ENCODE measurements at places on chromosomes 13 and 19. TPM values are rescaled to one million over a fixed set of nuclear protein-coding genes. Genes with fewer than 3 reads are reported as not detected.

Gene ZNF439
- 0.83 TPM for total RNA-seq

Gene FGF14
- not detected for total RNA-seq

Gene F10
- total RNA-seq: not detected

Gene OR7D2
- not detected for total RNA-seq

Gene RHPN2
- 21.3 TPM for total RNA-seq

DNA sequence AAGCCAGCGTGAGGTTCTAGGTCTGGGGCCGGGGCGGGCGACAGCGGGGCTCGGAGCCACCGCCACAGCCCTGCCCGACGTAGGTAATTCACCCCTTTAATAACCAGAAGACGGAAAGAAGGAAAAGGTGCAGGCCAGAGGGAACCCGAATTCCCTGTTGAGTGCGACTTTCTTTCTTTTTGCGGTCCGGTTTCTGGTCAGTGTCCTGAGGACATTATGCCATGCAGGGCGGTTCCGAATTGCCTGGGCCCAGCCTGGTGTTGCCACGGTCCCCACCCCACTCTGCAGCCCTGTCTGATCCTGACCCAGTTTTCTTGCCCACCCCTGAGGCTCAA, 18.4 kb upstream of the TFDP1 start:
- no peak overlapping the region for H3K4me3 ChIP-seq
- DNase-seq: no peak
- H3K27ac ChIP-seq: no peak overlapping the region

- H3K27ac ChIP-seq: no peak overlapping the region
- H3K27me3 ChIP-seq: peaks cover 10% of the 10 kb centered on the region
- H3K4me3 ChIP-seq: no peak overlapping the region
- no peak for DNase-seq
- no peaks in the 10 kb centered on the region for H3K36me3 ChIP-seq
Observed at GRCh38 chr19:40547836-40548235, 28.8 kb upstream of the SHKBP1 start.

GRCh38 chr13:99007414-99007986, 29.6 kb upstream of the DOCK9 start:
- no peak overlapping the region for H3K4me3 ChIP-seq
- no peak overlapping the region for H3K27ac ChIP-seq
- no peak for DNase-seq
- no peaks in the 10 kb centered on the region for H3K27me3 ChIP-seq
- H3K36me3 ChIP-seq: no peaks in the 10 kb centered on the region

DNA sequence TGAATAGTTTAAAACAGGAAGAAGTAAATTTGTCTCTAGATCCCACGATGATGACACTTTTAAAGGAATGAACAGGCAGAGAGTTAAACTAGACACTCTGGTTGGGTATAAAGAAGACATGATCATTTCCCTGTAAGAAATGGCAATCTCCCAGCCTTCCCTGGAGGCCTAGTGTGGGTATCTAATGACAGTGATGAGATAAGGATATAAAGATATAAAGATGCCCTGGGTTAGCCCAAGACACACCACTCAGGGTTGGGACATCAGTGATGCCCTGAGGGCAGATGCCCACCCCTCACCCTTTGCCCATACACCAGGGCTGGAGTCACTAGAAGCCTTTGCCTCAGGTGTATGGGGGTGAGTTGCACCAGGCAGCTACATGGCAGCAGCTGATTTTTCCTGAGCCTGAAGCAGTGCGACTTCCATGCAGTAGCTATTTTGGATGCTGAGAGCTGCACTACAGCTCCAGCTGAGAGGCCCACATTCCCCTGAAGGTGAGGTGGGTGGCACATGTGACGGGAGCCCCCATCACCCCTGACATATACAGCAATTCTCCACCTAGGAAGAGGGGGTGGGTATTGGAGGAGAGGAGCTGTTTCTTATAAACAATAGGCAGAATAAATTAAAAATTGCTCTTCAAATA, 177.5 kb downstream of the NDFIP2 start:
- no peak overlapping the region for H3K27ac ChIP-seq
- no peaks in the 10 kb centered on the region for H3K36me3 ChIP-seq
- no peaks in the 10 kb centered on the region for H3K4me1 ChIP-seq
- DNase-seq: no peak
- H3K27me3 ChIP-seq: no peaks in the 10 kb centered on the region

- no peak overlapping the region for H3K4me3 ChIP-seq
- H3K4me1 ChIP-seq: peaks cover 7% of the 10 kb centered on the region
- H3K27ac ChIP-seq: no peak overlapping the region
- H3K36me3 ChIP-seq: no peaks in the 10 kb centered on the region
Observed at GRCh38 chr13:44354884-44355283, 18.7 kb upstream of the SERP2 start.

DNA sequence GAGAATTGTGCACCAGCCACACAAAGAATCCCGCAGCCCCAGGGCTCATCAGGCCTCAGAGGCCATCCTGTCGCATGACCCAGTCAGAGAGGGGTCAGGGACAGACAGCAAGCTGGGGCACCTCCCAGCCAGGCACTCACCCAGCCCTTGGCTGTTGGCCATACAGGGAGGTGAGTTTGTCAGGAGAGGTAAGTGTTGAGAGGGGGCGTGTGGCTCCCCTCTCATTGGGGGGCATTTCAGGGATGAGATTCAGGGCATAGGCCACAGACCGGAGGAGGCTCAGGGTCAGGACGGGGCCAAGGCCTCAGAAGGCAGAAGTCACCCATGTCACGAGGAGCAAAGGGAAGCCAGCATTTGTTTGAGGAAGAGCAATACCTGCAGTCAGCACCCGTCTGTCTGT, 37.1 kb downstream of the MYO9B start:
- DNase-seq: no peak
- H3K4me1 ChIP-seq: peaks cover 15% of the 10 kb centered on the region
- H3K4me3 ChIP-seq: no peak overlapping the region

DNA sequence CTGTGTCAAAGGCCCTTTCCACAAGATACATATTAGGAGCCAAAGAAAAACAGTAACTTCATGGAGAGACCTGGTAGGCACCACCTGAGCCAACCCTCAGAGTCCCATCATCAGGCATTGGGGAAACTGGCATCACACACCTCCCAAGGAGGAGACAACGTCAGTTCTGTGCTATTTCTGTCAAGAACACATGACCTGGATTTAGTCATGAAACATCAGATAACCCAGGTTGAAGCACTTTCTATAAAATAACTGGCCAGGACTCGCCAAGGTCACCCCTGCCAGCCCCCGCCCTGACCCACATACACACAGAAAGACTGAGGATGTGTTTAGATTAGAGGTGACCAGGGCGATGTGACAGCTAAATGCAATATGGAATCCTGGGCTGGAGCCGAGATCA, 35.6 kb downstream of the COL4A1 start:
- H3K27ac ChIP-seq: no peak overlapping the region
- H3K4me1 ChIP-seq: no peaks in the 10 kb centered on the region
- H3K4me3 ChIP-seq: no peak overlapping the region
- no peaks in the 10 kb centered on the region for H3K36me3 ChIP-seq
- no peaks in the 10 kb centered on the region for H3K27me3 ChIP-seq

DNA sequence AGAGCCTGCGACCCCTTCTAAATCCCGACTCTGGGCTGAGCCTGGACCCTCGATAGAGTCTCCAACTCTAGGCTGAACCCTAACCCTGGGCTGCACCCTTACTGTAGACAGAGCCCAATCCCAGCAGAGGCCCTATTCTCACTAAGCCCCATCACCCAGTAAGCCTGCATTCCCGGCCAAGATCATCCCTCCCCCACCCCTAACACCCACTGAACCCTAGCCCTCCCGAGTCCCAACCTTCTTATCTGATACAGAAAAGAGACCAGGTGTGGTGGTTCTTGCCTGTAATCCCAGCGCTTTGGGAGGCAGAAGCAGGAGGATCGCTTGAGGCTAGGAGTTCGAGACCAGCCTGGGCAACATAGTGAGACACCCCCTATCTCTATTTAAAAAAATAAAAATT, 2.6 kb upstream of the TNFAIP8L1 start:
- no peaks in the 10 kb centered on the region for H3K36me3 ChIP-seq
- H3K4me1 ChIP-seq: no peaks in the 10 kb centered on the region
- DNase-seq: no peak
- no peak overlapping the region for H3K4me3 ChIP-seq
- no peak overlapping the region for H3K27ac ChIP-seq
- H3K27me3 ChIP-seq: no peaks in the 10 kb centered on the region

GRCh38 chr19:11359421-11359820, 4.2 kb downstream of the PLPPR2 start:
- H3K36me3 ChIP-seq: peaks cover 5% of the 10 kb centered on the region
- no peak overlapping the region for H3K27ac ChIP-seq
- peaks cover 25% of the 10 kb centered on the region for H3K4me1 ChIP-seq
- peak; percentile 61 for DNase-seq
- H3K4me3 ChIP-seq: no peak overlapping the region

GRCh38 chr13:59643906-59644626, 519.7 kb downstream of the DIAPH3 start:
- DNase-seq: no peak
- H3K27me3 ChIP-seq: no peaks in the 10 kb centered on the region
- no peak overlapping the region for H3K4me3 ChIP-seq
- H3K4me1 ChIP-seq: no peaks in the 10 kb centered on the region
- no peaks in the 10 kb centered on the region for H3K36me3 ChIP-seq

GRCh38 chr13:20528452-20528851, 2.8 kb upstream of the CRYL1 start:
- no peaks in the 10 kb centered on the region for H3K27me3 ChIP-seq
- no peak for DNase-seq
- no peaks in the 10 kb centered on the region for H3K36me3 ChIP-seq
- H3K4me1 ChIP-seq: peaks cover 8% of the 10 kb centered on the region
- H3K27ac ChIP-seq: no peak overlapping the region

GRCh38 chr13:27476943-27477703, 26.8 kb upstream of the MTIF3 start:
- H3K4me3 ChIP-seq: peak overlapping the region; percentile 8
- H3K36me3 ChIP-seq: no peaks in the 10 kb centered on the region
- peaks cover 18% of the 10 kb centered on the region for H3K4me1 ChIP-seq
- no peaks in the 10 kb centered on the region for H3K27me3 ChIP-seq

DNA sequence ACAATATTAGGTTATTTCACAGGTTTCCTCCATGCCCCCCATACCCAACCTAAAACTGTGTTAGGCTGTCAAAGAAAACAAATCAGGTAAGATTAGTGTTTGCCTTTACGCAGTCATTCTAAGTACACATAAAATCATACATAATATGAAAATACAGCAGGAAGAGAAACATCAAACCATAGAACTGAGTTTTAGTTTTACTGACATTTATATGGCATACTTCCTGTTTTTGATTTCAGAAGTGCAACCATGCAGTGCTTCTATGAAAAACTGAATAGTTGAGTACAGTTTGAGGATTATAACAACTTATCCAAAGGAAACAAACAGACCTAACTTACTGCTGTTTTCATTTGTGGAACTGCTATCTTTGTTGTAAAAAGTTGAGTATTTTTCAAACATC, 91.3 kb downstream of the KCNRG start:
- peaks cover 22% of the 10 kb centered on the region for H3K36me3 ChIP-seq
- H3K27ac ChIP-seq: no peak overlapping the region
- no peaks in the 10 kb centered on the region for H3K27me3 ChIP-seq
- peaks cover 20% of the 10 kb centered on the region for H3K4me1 ChIP-seq
- H3K4me3 ChIP-seq: no peak overlapping the region
- no peak for DNase-seq

GRCh38 chr19:31064491-31064890, 284.7 kb downstream of the TSHZ3 start:
- H3K27me3 ChIP-seq: peaks cover 39% of the 10 kb centered on the region
- DNase-seq: no peak
- H3K4me1 ChIP-seq: no peaks in the 10 kb centered on the region
- no peak overlapping the region for H3K27ac ChIP-seq

DNA sequence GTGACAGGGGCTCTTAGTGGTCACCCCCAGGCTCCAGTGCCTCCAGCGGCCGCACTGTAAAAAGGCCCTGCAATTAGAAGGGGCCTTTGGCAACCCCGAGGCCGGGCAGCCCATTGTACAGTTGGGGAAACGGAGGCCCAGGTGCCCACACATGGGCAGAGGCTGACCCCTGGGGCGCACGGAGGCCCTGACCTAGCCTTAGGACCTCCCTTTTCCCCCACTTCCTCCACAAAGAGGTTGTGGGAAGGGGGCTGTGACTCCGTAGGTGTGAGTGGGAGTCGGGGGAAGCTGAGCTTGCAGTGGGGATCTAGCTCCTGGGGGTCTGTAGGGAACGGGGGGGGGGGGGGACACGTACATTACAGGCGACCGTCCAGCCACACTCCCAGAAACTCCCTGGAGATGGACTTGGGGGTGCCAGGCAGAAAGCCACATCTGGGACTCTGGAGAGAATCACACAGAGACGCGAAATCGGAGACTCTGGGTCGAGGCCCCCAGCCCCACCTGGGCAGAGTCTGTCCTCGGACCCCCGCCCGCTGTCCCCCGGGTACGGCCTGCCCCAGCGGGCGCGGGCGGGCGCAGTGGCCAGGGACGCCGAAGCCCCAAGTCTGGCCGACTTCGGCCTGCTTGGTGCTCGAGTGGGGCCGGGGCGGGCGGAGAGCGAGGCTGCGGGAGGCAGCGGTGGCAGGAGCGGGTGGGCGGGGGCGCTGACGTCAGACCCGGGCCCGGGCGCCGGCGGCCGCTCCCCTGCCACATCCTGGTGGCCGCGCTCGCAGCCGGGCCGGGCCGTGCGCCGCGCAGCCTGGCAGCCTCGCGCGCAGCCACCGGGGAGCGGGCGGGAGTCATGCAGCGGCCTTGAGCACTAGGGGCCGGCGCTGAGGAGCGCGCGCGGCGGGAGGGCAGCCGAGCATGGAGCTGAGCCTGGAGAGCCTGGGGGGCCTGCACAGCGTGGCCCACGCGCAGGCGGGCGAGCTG, at the start of gene ONECUT3:
Gene ONECUT3, plus strand, starts transcription at position 750 of the 972 bp plus-strand sequence. Its CDS starts 157 bp downstream, at position 907.
- peaks cover 3% of the 10 kb centered on the region for H3K27me3 ChIP-seq
- no peaks in the 10 kb centered on the region for H3K4me1 ChIP-seq
- no peak for DNase-seq
- H3K27ac ChIP-seq: no peak within 1 kb of the TSS
- H3K36me3 ChIP-seq: no peaks in the 10 kb centered on the region

DNA sequence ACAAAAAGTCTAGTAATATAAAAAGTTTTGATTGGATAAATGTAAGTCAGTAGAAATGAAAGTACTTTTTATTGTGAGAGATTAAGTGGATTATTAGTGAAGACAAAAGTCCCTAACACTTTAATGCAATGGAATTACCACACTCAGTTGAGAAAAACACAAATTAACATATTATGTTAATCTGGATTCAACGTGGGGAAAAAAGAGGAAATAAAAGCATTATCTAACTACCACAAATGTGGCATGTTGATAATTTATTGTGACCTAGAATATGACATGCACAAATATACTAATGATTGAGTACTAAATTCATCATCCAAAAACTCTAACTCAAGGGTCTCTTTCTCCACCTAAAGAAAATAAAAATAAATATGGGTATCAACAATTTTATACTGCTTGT, 41.5 kb downstream of the FOXO1 start:
- H3K27ac ChIP-seq: no peak overlapping the region
- no peaks in the 10 kb centered on the region for H3K27me3 ChIP-seq
- no peak overlapping the region for H3K4me3 ChIP-seq

DNA sequence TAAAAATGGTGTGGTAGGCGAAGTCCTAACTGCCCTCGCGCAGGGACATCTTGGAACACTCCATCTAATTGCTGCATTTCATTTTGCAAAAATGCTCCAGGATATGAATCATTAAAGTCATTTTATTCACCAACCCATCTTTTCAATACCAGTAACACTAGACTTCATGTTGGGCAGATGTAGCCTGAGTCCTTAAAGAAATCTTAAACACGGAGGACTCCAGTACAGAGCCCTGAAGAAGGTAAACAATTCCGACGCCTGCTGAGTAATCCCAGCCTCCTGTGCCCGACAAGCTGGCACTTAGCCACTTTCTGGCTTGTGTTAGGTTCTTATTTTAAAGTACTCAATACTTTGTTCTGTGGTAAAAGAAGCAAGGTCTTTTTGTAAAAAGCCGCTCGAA, 58.0 kb upstream of the IRS2 start:
- DNase-seq: no peak
- H3K27me3 ChIP-seq: no peaks in the 10 kb centered on the region
- no peaks in the 10 kb centered on the region for H3K36me3 ChIP-seq
- peaks cover 23% of the 10 kb centered on the region for H3K4me1 ChIP-seq
- H3K4me3 ChIP-seq: no peak overlapping the region

Data from PC-9 (cell line).